ENCODE measurements at places on chromosomes 12 and 14.
A peak's percentile ranks its signal among the peaks of the same experiment; 100 is the strongest.

- no peak for DNase-seq
Measured at GRCh38 chr12:14618983-14619382, 51.3 kb upstream of the PLBD1 start.

DNA sequence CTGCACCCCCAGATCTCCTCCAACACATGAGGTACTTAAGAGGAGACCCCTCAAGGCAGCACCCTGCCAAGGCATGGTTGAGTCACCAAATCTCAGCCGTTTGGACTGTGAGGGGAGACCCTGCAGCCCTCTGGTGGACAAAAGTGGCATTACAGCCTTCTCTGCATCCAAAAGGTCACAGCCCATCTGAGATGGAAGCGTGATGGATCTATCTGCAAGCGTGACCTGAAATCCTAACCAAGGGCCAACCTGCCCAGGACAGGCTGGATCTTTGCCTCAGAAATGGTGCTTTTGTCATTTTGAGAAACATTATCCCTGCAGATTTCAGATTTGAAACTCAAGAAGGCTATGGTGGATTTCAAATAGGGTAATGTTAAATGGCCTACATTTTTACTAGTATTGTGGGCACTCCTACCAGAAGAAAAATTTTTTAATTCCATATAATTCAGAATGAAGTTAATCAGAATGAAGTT, 23.7 kb upstream of the DHRS4 start:
- DNase-seq, result peak; percentile 86

DNA sequence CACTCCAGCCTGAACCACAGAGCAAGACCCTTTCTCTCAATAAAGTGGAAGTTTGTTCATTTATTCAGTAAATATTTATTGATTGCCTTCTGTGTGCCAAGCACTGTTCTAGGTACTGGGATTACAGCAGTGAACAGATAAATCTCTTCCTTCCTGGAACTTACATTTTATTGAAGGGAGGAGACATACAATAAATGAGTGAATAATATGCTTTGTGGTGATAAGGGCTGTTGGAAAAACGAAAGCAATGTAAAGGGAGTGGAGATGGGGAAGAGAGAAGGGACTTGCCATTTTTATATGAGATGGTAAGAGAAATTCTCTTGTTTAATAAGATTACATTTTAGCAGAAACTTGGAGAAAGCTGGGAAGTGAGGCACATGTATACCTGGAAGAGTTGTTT, 1.6 kb downstream of the GSKIP start:
- no peak for DNase-seq

GRCh38 chr12:31337952-31338351, 12.0 kb upstream of the SINHCAF start:
- no peak for DNase-seq

GRCh38 chr14:104436047-104436591, 143.4 kb upstream of the C14orf180 start:
- DNase-seq, result peak; percentile 61

- no peak for DNase-seq
Measured at GRCh38 chr14:105908481-105908911, 382.1 kb downstream of the TMEM121 start.

Measured in adrenal gland (tissue), 19 donors.